AG04449 (cell line): ENCODE measurements at places on chromosomes 3 and 15.
A peak's percentile ranks its signal among the peaks of the same experiment; 100 is the strongest.

GRCh38 chr15:62122249-62122648 lies 42.8 kb downstream of the C2CD4B start:
- no peak for DNase-seq

DNA sequence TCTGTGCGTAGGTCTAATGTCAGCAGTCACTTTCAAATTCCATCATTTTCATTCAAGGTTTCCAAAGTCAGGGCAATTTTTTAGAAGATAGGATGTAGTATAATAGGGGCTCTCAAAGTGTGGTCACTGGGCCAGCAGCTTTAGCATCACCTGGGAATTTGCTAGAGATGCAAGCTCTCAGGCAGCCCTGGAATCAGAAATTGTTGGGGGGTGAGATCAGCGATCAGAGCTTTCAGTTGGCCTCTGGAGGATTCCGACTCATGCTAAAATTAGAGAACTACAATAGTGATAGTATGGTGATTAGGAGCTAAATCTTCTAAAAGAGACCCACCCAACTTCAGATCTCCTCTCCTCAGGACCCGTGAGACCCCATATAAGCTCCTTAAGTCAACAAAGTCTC lies 2.4 kb upstream of the FRMD4B start:
- DNase-seq: no peak

GRCh38 chr3:195129072-195129643 lies 141.8 kb downstream of the XXYLT1 start:
- no peak for DNase-seq

DNA sequence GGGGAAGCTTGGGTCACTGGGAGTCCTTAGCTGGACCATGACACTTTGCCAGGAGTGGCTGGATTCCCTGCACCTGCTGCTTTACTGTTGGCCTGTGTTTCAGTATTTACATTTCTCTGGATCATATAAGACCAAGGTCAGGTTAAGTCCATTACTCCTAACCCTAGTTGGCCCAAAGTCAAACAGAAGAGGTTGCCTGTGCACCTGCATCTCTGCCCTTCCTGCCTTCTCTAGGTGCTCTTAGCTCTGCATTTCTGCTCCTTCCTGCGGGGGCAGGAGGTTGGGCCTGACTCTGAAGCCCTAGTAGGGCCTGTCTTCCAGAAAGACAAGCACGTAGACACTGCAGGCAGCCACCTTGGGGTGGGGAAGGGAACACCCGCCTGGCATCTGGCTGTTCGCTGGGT lies 124.3 kb downstream of the RPLP1 start:
- DNase-seq: no peak

DNA sequence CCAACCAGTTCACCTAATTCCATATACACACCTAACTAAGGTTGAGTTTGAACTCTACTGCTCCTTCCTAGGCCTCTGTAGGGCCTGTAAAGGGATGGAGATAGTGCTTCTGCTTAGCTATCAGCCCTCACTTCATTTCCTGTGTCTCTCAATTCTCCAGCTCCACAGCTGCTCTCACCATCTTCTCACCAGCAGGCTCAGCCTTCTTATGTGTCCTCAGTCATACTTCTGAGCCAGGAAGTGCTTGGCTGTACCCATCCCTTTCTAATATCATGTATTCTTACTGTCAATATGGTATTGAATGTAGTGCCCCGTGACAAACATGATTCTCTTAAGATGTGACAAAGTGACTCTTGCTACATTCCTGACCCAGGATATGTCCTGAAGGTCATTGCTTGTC lies 116.9 kb downstream of the SLC9A9 start:
- DNase-seq: no peak

DNA sequence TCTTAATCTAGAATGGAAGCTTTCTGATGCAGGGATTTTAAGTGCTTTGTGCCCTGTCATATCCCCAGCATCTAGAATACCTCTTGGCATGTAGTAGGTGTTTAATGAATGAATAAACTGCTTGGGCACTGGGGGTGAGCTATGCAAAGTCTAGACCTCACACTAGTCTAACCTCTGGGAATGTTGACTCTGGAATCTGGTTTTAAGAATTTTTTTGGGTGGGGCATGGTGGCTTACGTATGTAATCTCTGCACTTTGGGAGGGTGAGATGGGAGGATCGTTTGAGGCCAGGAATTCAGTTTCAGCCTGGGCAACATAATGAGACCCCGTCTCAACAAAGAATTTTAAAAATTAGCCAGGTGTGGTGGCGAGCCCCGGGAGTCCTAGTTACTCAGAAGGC lies 146.3 kb upstream of the RGMA start:
- DNase-seq: no peak

- no peak for DNase-seq
Observed at GRCh38 chr3:7876741-7877297, 624.8 kb upstream of the LMCD1 start.

- no peak for DNase-seq
Observed at GRCh38 chr3:15542614-15543013, 21.1 kb upstream of the COLQ start.

DNA sequence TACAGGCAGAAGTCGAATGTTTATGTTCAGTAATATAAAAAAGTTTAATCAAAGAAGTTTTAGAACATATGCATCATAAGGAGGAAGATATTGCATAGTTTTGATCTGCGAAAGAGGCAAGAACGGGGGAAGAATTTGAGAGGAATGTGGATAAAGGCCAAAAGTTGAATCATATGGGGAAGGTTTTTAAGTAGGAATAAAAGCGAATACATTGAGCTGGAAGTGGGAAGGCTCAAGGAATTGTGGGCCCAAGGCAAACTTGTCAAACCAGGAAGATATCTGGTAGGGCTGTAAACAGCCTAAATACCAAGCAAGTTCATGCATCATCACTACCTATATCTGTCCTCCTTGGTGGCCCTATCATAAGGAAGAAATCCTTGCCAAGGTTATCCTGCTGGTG lies 186.9 kb downstream of the MAGI1 start:
- DNase-seq: peak; percentile 82

DNA sequence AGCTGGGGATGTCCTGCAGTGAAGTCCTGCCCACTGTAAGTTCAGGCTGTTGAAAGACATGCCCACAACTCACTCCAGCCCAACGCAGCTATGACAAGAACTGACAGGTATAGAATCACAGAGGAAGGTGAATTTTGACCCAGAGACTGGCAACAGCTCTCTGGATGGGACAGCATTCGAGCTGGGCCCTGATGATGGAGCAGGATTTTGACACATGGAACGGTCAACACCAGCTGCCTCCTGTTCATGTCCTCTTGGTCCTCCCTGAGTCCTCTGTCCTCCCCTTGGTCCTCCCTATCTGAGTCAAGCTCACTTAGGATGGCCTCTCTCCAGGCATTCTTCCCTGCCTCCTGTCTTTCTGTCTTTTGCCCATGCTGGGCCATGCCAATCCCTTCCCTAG lies 15.2 kb upstream of the ACAN start:
- DNase-seq: no peak

DNA sequence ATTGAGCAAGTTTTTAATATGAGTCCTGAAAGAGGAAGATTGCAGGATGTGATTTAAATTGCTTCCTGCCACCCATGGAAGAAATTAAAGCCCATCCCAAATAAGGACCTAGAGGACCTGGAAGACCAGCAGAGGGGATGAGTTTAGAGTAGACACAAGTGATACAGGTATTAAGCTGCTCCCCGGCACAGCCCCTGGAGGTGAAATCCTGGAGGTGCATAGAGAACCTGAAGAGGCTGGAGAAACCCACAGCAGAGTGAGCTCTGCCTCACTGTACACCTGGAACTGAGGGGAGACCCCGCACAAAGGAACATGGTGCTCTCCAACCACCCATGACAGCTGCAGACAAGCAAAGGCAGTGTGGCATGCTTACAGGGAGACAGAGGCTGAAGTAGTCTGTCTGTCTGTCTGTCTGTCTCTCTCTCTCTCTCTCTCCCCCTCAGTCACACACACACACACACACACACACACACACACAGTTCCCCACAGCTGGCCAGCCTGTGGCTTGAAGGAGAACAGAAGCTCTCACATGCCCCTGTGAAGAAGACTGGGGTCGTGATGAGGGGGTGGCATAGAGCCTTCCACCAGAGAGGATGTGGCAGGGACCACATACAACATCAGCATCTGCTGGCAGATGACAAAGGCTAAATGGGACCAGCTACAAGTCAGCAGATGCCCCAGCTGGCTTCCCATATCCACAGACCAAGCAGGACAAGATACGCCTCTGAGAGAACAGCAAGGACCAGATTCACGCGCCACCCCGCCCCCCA lies 38.1 kb downstream of the FSIP1 start:
- no peak for DNase-seq

DNA sequence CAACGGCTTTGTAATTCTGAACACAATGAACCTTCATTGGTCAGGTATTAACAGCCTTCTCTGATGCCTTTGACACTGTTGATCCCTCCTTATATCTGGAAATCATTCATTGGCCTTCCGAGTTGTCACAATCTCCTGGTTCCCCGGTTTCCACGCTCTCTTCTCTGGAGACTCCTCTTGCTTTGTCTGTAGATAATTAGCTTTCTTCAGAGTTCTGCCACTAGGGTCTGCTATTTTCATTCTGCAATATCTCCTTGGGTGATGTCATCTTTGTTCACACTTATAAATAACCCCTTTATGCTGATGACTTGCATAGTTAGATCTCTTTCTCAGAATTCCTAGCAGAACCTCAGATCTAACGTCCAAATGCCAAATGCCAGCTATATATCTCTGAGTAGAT lies 583.8 kb upstream of the ZNF717 start:
- DNase-seq: peak; percentile 10

GRCh38 chr3:184868477-184868876 lies 56.5 kb downstream of the VPS8 start:
- no peak for DNase-seq
